ENCODE measurements at places on chromosomes 5 and 9.

DNA sequence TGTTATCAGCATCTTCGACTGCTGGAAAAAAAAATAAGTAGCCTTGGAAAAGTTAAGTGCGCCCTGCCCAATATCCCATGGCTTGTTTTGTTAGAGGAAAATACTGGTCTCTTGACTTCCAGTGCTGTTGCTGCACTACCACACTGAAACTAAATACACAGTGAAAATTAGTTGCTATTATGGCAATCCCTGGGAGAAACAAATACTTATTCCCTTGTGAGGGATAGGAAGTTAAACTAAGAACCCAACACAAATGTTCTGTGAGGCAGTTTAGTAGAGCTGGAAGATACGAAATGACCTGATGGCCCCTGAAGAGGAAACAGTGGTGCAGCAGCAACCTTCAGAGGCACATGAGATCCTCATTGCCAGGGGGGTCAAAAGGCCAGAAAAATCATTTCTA lies 164.0 kb downstream of the ARL15 start:
- no peak for DNase-seq

DNA sequence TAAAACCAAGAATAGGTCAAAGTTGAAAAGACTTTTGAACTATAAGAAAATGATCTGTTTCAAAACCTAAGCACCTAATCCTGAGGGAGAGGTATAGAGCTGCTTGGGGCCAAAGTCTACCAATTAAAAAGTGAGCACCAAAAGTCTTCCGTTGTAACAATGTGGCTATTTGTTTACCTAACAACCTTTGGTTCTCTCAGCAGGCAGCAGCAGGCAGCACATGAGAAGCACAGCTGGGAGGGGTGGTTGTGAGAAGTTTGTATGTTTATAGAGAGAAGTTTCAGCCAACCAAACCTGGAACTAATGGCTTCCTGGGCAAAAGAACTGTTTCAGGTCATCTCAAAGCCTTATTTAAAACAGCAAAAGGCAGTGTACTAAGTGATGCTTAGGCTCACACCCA lies 59.8 kb upstream of the TBC1D9B start:
- no peak for DNase-seq

DNA sequence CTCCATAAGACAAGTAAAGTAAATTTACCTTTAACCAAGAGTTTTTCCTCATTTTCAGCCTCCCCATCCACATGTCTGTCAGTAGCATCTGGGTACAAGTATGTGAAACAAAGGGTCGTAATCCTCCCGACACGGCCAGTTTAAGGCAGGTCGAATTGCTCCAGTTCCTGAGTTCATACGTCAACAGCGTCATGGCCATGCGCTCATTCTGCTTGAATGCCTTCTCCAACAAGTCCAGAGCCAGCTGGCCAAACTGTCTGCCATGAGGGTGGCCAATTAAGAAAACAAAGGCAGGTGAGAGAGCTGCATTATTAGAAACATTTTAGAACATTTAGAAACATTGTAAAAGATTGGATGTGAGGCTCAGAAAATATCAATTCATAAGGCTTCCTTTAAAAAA lies 87.5 kb downstream of the TRPM6 start:
- DNase-seq = no peak

- DNase-seq = no peak
These were observed 61.8 kb downstream of the ABCA1 start for GRCh38 chr9:104866191-104866590.

GRCh38 chr5:52725808-52726207 lies 61.9 kb upstream of the ITGA1 start:
- no peak for DNase-seq

DNA sequence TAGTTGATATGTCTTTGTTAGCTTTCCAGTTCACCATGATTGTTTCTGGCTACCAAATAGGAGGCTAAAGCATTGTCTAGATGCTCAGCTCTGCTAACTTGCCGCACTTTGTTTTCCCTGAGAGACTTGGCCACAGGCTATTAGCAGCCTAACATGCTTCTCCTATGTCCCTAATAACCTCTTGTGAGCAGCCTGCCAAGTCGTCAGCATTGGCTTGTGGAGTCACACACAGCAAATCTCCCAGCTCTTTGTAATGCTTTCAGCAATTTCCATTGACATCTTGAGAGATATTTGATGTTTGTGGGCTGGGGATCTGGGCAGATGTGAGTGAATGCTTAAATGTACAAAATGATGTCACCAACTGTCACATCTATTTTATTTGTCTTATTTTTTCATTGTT lies 346.9 kb downstream of the KDM4C start:
- no peak for DNase-seq

DNA sequence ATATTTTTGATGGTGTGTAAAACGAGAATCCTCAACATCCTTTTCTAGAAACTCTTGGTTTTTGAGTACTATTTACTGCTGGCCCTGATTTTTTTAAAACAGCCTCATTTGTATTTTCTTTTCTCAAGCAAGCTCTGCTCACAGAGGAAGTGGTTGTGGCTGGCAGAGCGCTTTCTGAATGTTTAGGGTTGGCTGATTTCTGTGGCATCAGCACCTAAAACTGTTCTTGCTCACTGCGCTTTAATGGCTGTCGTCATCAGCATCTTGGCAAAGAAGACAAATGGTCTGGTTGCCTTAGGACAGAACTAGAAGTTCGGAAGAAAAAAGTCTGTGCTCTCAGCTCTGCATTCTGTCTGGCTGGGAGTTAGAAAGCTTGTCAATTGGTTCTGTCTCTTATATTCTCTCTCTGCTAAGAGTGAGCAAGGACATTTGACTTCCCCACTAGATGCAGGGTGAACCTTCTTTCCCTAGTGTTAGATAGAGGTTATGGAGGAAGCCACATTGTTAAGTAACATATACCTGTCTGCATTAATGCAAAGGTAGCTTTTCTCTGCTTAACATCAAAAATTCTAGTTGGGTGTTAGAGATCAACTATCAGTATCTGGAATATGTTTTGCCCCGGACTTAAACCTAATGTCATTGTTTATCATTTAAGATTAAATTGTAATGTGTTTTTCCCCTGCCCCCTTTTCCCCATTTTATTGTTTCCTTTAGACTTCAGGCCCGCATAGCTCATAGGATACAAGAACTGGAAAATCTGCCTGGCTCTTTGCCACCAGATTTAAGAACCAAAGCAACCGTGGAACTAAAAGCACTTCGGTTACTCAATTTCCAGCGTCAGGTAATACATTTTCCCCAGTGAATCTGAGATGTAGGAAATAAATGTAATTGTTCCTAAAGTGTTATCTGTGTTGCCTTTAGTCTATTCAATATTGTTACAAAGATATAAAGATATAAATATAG lies 39.0 kb downstream of the SMARCA2 start:
- no peak for DNase-seq

- no peak for DNase-seq
These were observed 755.0 kb downstream of the DNAH5 start for GRCh38 chr5:13189532-13189931.

DNA sequence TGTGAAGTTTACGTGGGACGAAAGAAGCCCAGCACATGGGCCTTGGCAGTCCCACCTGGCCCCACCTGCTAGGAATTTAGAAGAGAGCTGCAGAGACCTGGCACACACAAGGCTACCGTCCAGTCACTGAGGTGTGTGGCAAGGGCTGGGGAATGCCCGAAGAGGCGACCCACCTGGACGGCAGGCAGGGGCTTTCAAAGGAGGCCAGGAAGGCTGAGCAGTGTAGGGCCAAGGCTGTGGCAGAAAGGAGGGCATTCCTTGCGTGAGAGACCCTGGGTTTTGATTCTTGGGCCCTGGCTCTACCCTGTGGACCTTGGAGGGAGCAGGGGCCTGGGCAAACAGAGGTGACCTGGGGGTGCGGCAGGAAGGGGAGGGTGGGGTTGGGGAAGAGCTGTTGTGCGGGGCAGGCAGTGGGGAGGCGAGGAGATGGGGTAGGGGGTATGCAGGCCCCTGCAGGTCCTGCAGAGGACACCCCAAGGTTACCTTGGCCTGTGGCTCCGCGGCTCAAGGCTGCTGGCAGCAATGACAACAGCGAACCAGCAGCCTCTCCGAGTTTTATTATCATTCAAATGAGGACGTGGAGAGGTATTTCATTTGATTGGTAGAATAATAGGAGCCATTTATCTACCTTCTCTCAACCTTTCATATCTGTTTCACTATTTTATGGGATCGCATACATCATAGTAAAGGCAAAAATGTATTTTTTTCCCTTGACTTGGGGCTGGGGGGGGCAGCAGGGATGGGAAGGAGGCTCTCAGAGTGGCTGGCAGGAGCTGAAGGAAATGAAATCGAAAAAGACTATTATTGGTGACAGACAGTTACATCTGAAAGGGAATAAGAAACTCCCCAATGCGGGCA lies 24.8 kb downstream of the TSPAN17 start:
- DNase-seq = no peak

- no peak for DNase-seq
These were observed 41.8 kb upstream of the CDKN2B start for GRCh38 chr9:22050924-22051323.

DNA sequence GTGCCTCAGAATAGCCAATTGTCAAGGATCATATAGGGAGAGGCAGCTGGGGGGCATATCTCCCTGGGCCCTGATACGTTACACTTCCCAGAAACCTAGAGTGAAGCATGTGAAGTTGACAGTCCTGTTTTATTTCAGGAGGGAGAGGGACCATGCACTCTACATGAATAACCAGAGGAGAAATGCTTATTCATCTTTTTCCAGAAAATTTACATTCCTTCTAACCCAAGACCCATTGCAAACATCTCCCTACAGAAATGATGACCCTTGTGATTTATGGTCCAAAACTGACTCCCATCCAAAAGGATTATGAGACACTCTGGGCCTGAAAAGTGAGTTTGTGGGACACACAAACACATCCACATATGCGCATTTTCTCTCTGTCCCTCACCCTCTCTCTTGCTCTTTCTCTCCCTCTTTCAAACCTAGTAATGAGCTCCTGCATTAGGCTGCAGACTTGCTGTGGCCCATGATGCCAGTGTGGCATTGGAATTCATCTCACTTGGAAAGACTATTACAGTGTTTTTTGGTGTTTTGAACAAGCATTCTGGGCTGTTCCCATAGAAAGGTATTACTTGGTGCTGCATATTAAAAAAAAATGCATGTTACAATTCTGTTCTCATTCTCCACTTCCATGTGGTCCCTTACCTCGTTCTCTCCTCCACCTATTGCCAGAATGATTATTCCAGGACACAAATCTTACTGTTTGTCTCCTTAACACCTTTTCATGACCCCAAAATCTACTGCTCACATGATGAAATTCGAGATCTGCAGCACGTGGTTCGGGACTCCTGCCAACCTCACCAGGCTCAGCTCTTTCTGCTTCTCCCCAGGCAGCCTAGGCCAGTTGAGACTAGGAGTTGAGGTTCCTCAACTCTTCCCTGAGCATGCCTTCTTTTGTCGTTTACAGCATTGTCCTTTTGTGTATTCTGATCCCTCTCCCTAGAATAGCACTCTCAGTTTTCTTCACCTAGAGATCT lies 451.3 kb upstream of the KLF4 start:
- no peak for DNase-seq

- no peak for DNase-seq
These were observed 621.4 kb downstream of the RAB3C start for GRCh38 chr5:59204114-59204897.

DNA sequence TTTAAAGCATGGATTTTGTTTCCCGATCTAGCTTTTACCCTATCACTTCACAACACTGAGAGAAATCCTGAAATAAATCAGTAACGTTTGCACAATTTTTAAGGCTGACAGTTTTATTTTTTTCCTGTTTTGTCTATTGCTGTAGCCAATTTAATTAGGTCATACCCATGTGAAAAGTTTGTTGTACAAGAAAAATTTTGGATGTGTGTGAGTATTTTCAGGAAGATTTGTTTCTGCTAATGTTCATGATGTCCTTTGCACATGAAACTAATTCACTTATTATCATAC lies 237.8 kb downstream of the ARRDC3 start:
- no peak for DNase-seq

DNA sequence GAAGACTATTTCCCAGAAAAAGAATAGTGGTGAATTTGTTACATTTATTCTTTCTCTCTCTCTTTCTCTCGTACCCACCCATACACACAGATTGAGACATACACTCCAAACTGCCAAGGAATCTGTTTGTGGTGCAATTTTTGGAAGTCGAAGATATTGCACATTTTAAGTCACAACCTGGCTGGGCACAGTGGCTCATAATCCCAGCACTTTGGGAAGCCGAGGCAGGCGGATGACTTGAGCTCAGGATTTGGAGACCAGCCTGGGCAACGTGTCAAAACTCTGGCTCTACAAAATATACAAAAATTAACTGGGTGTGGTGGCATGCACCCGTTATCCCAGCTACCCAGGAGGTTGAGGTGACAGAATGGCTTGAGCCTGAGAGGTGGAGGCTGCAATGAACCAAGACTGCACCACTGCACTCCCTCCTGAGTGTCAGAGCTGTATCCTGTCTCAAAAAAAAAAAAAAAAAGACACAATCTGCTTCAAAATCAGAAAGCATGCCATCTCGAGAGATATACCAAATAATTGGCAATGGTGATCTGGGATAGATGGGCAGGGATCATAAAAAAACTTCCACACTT lies 19.2 kb upstream of the PLIN2 start:
- no peak for DNase-seq

GRCh38 chr5:124796495-124796894 lies 50.1 kb upstream of the ZNF608 start:
- DNase-seq = no peak

DNA sequence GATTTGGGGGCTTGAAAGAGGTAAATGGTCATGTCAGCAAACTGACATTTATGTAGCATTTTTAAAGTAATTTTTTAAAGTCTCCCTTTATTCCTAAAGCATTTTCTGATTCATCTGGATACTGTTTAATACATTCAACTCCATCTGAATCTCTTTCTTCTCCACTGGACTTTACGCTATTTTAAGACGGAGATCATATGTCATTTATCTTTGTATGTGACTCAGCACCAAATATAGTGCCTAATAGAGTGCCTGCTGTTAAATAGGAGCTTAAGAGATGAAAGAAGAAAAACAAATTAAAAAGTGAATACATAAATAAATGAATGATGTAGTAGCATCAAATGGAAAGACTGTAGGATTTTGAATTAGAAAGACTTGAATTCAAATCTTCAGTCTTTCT lies 548.8 kb upstream of the SMC2 start:
- DNase-seq = no peak

DNA sequence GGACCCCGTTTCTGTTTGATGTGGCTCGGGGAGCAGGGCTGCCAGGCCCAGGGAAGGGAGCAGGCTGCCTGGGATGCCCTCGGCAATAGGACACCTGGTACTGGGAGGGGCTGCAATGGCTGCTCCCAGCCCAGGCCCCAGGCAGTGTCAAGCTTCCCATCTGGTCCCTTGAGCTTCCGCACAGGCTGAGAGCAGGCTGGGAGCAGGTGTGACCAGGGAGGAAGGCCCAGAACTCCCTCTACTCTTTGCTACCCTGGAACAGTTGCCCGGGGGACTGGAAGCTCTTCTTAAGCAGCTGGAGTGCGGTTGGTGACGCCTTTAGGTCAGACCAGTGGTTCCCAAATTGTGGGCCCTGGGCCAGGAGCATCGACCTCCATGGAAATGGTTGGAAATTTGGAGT lies 186.9 kb downstream of the GADD45G start:
- no peak for DNase-seq

- no peak for DNase-seq
These were observed 19.7 kb downstream of the TUSC1 start for GRCh38 chr9:25658571-25658970.

- DNase-seq = no peak
These were observed 23.9 kb downstream of the RNF130 start for GRCh38 chr5:180047667-180048066.

All from neuronal stem cell (in vitro differentiated cells).